ENCODE measurements at places on chromosomes 2 and 18.

- DNase-seq, result no peak
Measured at GRCh38 chr2:132877923-132878322, 207.9 kb upstream of the LYPD1 start.

DNA sequence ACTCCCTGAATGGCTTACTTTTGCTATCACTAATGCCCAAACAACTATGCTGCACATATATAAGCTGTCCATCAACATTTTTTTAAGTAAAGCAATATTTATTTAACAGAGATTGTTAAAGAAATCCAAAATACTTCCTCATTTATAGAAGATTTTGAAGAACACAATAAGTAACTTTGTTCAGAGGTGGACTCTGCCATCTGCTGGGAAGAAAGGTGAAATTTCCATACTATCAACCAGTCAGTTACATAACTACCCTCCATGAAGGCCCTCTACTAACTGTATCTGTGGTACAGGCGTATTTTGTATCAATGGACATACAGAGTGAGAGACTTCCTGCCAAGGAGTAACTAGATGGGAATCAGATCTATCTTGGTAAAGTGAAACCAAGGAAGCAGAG is 106.0 kb downstream of the DTNB start:
- DNase-seq, result peak; percentile 34

GRCh38 chr2:129483366-129483765 is 496.1 kb upstream of the RAB6C start:
- DNase-seq, result no peak

DNA sequence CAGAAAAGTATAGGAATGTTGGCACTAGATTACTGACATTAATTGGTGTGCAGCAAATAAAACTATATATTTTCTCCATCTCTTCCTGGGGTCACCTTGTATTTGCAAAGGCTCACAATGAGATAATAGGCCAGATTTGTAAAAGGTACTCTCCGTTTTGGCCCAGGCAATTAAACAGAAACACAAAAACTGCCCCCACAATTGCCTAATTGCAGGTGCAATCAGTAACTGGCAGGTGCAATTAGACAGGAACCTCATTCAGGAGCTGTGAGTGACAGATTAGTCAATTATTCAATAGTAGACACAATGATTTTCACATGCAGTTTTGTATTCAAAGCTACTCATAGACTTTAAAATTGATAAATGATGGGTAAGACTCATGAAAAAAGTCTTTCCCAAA is 451.4 kb upstream of the ID2 start:
- peak; percentile 68 for DNase-seq

DNA sequence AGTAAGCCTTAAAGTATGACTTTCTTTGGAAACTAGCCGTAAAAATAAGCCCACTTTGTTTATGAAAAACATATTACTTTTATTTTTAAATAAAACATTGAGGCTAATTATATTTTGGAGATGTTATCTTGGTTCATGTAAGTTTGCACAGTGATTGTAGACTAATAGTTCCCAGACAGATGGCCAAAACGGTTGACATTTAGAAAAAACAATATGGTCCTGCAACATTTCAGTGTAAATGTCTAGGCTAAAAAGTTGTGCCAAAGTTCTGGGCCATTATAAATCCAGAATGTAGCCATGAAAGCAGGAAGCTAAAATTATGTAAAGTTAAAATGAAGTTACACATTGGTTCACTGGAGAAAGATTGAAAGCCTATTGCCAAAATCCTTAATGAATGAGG is 43.6 kb downstream of the SLC5A7 start:
- no peak for DNase-seq

GRCh38 chr2:40668425-40668824 is 216.5 kb upstream of the SLC8A1 start:
- DNase-seq, result peak; percentile 65

GRCh38 chr2:28128281-28128950 is 237.9 kb downstream of the BABAM2 start:
- no peak for DNase-seq

- no peak for DNase-seq
Measured at GRCh38 chr2:106931717-106932335, 45.9 kb upstream of the ST6GAL2 start.

DNA sequence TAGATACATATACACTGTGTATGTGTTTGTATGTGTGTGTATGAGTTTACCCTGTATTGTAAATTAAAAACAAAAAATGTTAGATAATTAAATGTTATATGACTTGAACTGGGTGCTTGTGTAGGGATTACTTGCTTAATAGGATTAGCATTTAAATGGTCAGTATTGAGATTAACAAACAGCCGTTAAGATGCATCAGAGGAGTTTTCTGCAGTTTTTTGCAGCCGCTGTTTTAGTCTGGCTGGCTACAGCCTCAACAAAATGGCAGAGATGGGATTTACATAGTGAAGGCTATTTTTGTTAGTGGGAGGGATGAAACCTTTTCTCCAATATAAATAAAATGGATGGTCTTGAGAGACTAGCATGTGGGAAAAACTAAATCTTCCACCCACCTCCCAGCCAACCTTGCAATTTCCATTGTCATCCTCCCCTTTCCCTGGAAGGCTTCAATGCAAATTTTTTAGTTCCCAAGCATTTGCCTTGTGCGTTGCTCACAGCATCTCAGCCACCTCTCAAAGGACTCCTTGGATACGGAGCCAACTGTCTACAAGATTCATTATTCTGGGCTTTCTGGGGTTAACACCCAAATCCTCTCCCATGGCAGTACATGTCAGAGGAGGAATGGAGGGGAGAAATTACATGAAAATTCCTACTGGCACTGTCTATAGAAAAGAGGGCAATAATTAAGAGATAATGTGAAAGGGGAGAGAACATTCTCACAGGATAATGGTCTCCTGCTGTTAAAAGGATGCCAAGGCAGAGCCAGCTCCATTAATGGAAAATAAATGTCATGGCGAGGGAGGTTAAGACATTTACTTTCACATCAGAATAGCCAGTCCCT is 351.9 kb downstream of the CDH2 start:
- peak; percentile 81 for DNase-seq

GRCh38 chr2:230423851-230424458 is 8.0 kb downstream of the SP100 start:
- DNase-seq, result no peak

- DNase-seq, result peak; percentile 34
Measured at GRCh38 chr2:5915881-5916310, 223.7 kb downstream of the SOX11 start.

DNA sequence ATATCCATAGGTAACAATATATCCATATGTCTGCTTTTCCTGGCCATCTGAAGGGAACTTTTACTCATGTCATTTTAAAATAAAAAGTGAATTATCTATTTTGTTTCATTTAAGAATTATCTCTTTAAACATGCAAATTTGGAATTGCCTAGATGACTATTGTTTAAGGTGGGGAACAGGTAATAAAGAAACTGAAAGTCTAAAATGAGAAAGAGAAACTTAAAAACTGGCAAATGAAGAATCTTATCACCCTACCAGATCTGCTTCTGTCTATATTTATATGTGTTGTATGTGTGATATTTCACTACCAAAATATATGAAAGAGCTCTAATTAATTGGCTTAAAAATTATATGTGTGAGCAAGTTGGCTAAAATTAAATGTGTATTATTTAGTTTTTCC is 243.2 kb upstream of the KCNH7 start:
- no peak for DNase-seq
